ENCODE measurements at places on chromosomes 5 and 9.

DNA sequence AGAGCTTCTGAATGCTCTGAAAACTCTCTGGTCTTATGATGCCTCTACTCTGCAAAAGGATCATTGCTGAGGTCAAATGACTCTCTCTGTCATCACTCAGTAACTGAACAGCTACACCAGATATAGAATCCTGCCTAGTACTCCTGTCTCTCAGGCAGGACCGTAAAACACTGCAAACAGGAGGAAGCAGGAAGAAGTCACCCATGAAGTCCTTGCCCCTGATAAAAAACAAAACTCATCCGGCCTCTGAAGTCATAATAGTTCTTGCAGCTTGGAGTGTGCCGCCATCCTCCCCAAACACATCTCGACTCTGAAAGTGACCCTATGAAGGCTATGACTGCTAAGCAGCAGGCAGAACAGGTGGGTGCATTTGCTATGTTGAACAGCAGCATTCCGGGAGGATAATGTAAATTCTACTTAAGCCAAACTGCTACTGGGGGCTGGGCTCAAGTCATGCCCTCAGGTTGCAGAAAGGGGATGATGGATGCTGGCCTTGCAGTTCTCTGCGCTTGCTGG lies 81.9 kb upstream of the FAM169A start:
- no peak for DNase-seq

DNA sequence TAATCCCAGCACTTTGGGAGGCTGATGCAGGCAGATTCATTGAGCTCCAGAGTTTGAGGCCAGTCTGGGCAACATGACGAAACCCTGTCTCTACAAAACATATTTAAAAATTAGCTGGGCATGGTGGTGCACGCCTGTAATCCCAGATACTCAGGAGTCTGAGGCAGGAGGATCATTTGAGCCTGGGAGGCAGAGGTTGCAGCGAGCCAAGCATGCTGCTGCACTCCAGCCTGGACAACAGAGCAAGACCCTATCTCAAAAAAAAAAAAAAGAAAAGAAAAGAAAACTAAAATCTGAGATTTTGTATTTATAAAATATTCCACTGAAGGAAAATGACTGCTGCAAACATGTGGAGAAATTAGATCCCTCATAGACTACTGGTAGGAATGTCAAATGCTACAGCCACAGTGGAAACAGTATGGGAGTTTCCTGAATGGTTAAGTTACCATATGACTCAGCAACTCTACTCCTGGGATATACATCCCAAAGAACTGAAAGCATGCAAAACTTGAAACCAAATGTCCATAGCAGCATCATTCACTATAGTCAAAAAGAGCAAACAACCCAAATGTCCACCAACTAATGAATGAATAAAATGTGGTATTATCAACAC lies 106.1 kb downstream of the UBAP2 start:
- DNase-seq = no peak

DNA sequence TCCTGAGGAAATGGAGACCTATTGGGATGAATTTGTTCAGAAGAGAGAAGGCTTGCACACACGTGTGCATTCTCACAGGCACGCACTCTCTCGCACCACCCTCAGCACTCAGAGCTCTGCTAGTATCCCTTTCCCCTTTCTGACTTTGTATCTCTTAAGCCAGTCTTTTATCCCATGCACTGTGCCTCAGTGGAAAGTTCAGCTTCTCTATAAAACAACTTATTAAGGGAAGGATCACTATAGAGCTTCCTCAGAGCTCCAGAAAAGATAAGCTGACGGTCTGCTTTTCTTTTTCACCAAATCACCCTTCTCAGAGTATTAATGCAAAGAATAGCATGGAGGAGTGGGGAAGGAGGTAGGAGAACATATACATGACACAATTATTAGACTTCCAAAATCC lies 207.8 kb downstream of the ENC1 start:
- no peak for DNase-seq

GRCh38 chr5:130035388-130035787 lies 131.1 kb downstream of the CHSY3 start:
- no peak for DNase-seq

DNA sequence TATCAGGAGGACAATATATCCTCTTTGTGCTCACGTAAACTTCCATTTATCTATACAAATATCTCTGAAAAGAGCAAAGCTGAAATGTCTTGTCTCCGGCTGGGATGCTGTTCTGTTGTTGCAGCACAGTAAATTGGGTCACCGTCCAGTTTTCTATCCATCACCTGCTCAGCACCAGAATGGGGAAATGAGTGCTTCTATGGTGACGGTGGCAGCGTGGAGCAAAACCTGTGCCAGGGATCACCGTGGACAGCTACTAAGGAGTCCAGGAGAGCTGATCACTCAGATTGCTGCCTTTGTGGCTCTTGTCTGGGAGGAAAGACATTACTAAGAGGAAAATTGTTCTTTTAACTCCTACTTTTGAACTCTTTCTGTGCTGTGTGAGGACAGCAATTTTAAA lies 531.6 kb downstream of the PSAT1 start:
- no peak for DNase-seq

DNA sequence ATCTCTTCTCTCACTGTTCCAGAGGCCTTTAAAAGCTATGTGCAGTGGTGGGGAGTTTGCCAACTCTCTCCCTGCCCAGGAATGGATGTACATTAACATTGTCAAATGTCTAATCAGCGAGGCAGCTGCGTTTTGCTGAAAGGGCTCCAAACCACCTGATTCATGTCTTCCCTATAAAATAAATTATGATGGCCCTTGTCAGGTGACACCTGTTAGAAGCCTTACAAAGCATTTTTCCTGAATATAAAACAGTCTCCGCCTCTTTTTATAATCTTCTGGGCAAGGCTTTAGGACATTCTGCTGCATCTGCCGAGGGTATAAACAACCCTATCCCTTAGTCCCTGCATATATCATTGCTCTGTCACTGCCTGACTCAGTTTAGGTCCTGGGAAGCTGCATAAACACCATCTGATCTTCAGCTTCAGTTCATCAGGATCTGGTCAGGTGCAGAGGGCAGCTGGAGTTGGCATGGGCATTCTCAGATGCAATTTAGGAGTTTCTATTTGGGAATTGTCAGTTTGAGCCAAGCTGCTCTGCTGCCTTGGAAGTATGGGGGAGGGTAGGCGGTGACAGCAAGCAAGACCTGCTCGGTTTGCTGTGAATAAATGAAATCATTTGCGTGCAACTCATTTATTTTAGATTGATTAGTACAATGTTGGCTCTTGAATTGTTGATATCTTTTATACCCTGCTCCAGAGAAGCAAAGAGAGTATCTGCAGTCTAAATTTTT lies 103.5 kb downstream of the ACER2 start:
- DNase-seq = no peak

GRCh38 chr5:77010243-77010642 lies 20.0 kb upstream of the AGGF1 start:
- DNase-seq = no peak
